Stimulated activated CD4-positive, alpha-beta T cell treated with anti-CD3 and anti-CD28 coated beads, Interleukin-2, amount 100 ng/mL, for 4 hours (primary cell): ENCODE measurements at places on chromosomes 2 and 18.

DNA sequence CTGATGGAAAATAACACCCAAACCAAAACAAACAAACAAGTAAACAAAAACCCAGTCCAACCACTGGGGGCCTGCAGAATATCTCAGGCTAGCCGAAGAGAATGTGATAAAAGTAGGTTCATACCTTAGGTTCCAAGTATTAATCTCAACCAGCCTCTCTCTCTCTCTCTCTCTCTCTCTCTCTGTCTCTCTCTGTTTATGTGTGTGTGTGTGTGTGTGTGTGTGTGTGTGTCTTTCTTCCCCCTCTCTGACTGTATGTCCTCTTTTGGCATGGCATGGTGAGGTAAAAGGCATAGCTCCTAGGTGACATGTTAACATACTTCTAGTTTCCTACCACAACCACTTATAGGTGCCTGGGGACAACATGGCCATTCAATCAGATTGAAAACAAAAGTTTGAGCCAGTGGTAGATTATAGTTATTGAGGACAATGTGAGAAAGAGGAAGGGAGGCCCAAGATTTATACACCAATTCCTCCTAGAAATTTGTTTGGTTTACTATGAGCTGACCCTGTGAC lies 93.0 kb downstream of the SETBP1 start:
- no peak for DNase-seq

- no peak for DNase-seq
These were observed 203.7 kb downstream of the HDAC4 start for GRCh38 chr2:239197146-239197545.

DNA sequence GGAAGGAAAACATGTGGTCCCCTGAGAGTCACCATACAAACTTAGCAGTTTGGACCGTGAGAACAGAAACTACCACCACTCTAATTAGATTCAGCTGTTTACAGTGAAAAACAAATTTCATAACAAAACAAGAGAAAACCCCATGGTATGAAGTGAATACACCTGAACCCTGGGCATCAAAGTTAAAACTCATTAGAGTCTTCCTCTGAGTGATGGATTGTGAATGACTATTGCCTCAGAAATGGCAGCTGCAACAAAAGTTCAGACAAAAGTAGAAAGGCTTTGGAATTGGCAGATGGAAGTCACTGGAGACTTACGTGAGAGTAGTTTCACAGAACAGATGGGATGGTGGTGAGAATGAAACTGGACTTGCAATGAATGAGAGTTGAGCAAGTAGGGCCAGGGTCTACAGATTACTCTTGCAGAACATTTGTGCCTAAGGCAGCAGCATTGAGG lies 98.0 kb downstream of the AAK1 start:
- DNase-seq, result no peak

- DNase-seq, result no peak
These were observed 11.5 kb downstream of the DPP4 start for GRCh38 chr2:162062559-162062958.

DNA sequence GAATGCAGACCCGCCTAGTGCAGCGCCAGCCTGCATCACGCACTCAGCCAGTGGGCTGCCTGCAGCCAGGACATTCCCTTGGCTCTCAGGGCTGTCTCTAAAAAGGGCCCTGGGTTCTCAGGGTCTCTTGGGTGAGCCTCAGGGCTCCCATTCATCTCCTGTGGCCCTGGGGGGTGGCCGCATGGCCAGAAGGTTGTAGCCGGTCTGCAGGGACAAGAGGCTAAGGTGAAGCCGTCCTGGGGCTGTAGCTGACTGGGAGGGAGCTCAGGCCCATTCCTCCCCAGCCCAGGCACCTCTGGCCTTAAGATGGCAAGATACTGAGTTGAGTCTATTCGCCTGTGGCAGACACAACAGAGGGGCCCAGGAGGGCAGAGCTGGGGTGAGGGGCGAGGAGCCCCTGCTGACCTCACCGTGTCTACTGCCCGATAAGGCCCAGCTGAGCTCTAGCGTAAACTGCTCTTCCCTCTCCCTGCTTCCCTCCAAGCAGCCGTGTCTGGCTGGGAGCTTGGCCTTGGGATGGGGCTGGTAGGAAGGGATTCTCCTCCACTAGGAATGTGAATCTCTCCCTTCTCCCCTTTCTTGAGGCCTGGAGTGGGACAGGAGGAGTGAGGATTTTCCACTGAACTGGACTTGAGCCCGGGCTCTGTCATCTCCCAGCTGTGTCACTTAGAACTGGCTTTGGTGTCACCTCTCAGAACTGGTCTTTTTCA lies 37.9 kb downstream of the INHBB start:
- DNase-seq, result no peak

DNA sequence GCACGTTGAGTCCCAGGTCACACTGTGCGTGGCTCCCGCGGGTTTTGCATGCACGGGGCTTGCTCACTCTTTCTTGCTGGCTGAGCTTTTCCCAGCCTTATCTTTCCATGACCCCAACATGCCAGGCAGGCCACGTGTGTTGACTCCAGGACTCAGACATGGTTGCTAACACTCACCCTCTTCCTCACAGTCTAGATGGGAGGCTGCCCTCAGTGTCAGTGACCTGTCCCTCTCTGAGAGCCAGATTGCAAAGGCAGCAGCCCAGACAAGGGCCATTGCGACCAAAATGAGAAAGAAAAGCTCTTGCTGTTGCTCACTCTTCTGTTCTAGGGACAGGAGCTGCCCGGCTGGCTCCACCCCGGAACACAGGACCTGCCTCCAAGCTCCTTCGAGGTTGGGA lies 113.7 kb downstream of the TMEM18 start:
- DNase-seq, result no peak

GRCh38 chr2:190877436-190877835 lies 3.2 kb upstream of the GLS start:
- no peak for DNase-seq

DNA sequence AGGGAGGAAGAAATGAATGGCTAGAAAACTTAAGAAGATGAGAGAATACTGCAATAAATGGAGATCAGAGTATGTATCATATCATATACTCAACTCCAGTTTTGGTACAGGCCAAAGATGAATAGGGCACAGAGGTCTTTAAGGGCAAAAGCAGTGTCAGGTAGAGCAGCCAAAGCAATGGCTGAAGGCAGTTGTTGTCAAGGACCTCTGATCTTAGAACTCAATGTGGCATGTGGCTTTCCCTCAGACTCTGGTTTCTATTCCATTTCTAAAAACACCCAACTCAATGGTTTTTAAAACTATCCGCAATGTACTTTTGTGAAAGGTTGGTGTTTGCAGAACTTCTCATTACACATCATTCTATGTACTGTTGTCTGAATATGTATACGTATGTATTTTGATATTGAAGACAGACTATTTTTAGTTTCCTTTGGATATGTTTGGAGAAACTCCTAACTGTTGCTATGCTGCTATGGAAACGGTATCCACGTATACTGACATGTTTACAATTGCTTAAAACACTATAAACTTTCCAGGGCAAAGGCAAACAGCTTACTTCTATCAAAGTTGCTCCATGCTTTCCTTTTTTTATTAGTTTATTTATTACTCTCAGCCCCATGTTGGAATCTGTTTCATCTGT lies 58.1 kb upstream of the PELI1 start:
- DNase-seq, result no peak

GRCh38 chr2:8607606-8608005 lies 74.2 kb upstream of the ID2 start:
- DNase-seq, result no peak

DNA sequence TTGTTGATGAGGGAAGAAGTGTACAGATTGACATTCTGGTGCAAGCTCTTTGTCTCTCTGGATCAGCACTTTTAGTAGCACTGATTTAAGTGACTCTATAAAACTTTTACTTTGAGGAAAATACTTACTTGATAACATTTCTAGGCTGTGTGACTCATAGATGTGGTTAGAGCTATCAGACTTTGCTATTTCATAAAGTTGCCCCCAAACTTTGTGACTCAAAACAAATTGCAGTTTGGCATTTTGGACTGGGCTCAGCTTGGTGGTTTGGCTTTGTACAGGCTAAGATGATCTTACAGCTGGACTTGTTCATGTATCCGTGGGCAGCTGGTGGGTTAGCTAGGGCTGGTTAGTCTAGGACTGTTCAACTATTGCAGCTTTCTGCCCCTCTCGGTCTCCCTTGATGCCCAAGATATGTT lies 42.1 kb upstream of the GLS start:
- no peak for DNase-seq

DNA sequence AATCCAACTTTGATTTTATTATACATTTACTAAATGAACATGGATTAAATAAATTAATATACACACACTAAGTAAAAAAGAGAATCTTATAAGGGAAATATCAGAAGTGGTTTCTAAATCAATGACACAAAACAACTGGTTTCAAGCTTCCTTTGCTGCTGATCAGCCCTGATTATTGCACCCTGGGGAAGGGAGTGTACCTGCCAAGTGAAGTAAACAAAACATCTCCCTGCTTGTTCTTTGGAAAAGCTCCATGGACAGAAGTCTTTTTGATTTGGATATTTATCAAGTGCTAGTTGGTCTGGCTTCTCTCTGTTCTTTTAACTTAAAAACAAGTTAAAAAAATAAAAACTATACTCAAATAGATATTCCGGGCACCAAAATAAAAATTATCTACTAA lies 190.1 kb downstream of the PDE11A start:
- no peak for DNase-seq

GRCh38 chr18:10320791-10321190 lies 133.6 kb upstream of the APCDD1 start:
- DNase-seq, result no peak

DNA sequence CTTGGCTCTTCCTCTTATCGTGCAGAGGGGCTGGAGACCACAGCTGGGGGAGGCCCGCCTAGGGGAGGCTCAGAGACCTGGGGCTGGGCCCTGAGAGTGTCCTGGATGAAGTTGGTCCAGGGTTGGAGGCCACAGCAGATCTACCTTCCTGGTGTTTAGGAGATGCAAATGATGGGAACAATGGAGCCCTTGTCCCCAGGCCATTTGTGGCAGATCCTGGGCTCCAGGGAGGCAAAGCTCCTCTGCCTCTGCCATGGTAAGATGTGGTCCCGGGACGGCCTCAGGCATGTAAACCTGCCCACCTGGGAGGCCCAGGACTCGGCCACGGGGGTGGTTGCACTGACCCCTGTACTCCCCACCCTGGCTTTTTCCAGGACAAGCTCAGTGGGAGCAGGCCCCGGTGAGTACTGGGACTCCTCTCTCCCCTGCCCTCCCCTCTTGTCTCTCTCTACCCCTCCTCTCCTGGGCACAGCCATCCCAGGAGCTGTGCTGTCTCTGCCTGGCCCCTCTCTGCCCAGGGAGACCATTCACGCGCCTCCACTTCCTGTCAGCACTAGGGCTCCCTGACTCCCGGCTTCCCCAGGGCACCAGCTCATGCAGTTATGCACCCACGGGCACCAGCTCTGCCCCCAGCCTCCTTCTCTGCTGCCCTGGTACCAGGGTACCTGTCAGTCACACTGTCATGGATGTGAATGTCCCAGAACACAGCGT lies 10.9 kb downstream of the SH2D6 start:
- DNase-seq, result no peak

GRCh38 chr2:20217041-20217970 lies 7.6 kb downstream of the SDC1 start:
- DNase-seq, result no peak

DNA sequence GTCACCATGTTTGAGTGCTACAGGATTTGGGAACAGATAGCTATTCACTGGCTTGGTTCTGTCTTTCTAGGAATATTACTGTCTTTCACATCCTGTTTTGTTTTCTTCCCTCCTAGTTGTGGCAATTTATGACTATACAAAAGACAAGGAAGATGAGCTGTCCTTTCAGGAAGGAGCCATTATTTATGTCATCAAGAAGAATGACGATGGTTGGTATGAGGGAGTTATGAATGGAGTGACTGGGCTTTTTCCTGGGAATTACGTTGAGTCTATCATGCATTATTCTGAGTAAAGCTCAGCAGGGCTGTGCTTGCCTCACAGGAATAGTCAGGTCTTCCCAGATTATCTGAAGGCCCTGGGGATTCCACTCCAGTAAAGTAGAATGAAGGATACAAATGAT lies 98.9 kb downstream of the ABI2 start:
- no peak for DNase-seq

DNA sequence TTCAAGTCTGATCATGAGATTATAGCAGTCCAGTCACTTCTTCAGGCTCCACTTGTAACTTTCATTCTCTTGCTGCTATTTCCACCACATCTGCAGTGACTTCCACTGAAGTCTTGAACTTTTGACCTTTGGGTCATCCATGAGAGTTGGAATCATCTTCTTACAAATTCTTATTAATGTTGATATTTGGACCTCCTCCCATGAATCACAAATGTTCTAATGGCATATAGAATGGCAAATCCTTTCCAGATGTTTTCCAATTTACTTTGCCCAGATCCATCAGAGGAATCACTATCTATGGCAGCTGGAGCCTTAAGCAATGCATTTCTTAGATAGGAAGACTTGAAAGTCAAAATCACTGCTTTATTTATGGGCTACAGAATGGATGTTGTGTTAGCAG lies 159.4 kb downstream of the LTBP1 start:
- DNase-seq, result no peak

DNA sequence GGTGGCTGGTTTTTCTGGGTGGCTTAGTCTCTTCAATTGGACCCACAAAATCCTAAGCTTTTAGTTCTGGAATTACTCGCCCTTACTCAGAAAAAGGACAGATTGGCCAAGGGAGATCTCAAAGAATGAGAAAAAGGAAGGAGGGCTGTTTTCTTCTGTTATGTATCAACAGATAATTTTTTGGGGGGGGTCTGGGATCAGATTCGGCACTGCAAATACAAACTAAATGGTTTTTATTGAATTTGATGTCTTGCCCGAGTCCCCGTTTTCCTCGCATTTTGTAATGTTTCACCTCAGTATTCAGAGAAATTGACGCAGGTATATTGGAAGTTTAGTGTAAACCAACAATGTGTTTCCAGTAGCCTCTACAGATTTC lies 762 bp downstream of the YIPF4 start:
- no peak for DNase-seq

GRCh38 chr2:145617906-145618305 lies 1098.0 kb upstream of the ZEB2 start:
- DNase-seq, result no peak

GRCh38 chr2:209534228-209534627 lies 110.4 kb downstream of the MAP2 start:
- DNase-seq, result no peak

DNA sequence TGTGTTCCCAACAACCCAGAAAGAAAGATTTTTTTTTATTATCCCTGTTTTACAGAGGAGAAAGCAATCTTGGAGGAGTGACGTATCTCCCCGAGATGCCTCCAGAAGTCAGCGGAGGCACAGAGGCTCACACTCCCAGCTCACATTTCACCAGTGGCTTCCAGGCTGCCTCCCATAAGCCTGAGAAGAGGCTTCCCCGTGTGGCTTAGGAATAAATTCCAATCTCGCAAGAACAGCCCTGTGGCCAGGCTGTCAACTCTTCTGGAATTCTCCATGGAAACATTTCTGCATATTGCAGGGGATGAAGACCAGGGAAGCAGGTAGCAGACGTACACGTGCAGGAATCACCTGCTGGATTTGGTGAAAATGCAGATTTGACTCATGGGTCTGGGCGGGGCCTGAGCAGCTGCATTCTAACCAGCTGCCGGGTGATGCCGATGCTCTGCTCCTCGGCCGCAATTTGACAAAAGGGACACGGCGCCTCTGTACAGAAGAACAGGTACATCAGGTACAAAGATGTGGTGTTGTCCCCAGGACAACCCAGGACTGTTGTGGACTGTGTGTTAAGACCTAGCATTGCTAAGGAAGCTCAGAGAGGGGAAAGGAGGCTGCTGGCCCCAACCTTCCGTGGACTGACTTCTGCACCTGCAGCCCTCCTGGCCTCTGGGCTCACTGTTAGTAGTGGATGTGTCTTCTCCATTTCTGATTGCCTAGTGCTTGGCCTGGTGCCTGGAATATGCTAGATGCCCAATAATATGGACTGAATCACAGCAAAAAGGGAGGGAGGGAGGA lies 114.2 kb upstream of the ID2 start:
- no peak for DNase-seq
